ENCODE measurements at places on chromosomes 6 and 20.

- no peak for DNase-seq
Measured at GRCh38 chr6:132513831-132514545, 1.1 kb upstream of the STX7 start.

DNA sequence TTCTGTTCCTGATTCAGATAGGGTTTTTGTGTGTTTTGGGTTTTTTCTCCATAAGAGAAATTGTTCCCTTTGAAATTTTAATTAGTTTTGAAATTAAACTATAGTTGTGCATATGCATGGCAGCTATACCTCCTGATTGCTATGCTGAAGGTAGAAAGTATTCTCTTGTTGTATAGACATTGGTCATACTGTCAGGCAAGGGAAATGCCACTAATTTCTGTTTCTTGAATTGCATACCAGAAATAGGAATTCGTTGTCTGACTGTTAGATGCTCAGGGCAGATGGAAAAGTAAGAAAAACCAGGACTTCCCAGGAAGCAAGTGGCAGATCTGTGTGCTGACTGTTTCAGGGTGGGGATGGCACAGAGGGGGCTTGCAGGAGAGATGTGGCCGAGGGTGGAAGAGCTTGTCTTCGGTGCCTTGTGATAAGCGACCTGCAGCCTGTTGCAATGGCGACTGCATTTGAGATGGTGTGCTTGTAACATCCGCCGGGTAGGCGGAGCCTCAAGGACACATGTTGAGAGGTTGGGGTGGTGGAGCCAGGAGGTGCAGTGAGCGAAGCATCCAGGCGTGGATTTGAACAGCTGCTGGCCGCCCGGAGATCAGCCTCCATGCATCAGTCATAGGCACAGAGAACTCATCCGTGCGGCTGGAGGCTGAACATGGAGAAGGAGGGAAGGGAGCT is 42.8 kb downstream of the RREB1 start:
- no peak for DNase-seq

GRCh38 chr20:43124241-43124640 is 65.5 kb downstream of the PTPRT start:
- no peak for DNase-seq

GRCh38 chr20:60955706-60956105 is 296.4 kb upstream of the CDH4 start:
- no peak for DNase-seq

GRCh38 chr20:1754306-1754705 is 96.7 kb upstream of the SIRPG start:
- DNase-seq: no peak

- DNase-seq: no peak
Measured at GRCh38 chr6:13355999-13356785, 27.9 kb upstream of the TBC1D7 start.

DNA sequence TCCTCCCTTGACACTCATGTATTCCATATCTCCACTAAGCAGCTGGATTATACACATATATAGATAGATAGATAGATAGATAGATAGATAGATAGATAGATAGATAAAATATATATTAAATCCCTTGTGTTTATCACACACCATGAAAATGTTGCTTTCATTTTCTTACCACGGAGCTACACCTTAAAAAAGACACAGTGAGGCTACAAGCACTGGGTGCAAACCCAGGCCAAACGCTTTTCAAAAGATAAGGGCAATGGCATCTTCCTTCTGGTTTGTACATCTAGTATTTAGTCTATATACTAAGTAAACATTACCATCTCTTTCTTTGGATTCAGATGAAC is 377.1 kb downstream of the ESR1 start:
- DNase-seq: no peak
